ENCODE measurements at places on chromosomes 4 and X.

- no peak for DNase-seq
These were observed 28.0 kb downstream of the JAKMIP1 start for GRCh38 chr4:6172093-6172926.

DNA sequence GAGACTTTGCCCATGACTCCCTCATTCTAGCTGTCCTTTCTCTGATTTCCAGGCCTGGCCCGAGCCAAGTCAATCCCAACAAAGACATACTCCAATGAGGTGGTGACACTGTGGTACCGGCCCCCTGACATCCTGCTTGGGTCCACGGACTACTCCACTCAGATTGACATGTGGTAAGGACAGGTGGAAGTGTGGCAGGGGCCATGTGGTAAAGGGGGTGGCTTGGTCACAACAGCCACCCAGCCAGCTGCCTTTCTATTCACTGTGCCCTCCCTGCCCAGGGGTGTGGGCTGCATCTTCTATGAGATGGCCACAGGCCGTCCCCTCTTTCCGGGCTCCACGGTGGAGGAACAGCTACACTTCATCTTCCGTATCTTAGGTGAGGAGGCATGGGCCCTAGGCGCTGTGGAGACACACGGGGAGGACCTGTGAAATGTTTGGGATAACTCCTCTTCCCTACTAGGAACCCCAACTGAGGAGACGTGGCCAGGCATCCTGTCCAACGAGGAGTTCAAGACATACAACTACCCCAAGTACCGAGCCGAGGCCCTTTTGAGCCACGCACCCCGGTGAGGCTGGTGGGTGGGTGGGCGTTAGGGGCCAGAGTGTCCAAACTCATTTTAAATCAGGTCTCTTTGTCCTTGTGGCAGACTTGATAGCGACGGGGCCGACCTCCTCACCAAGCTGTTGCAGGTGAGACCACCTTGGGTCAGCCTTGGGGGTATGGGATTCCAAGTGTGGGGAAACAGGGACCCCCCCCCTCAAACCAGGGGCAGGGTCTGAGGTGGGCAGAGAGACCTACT, 6.1 kb upstream of the USP11 start:
- no peak for DNase-seq

GRCh38 chr4:76821641-76822040, 76.3 kb downstream of the SOWAHB start:
- no peak for DNase-seq

DNA sequence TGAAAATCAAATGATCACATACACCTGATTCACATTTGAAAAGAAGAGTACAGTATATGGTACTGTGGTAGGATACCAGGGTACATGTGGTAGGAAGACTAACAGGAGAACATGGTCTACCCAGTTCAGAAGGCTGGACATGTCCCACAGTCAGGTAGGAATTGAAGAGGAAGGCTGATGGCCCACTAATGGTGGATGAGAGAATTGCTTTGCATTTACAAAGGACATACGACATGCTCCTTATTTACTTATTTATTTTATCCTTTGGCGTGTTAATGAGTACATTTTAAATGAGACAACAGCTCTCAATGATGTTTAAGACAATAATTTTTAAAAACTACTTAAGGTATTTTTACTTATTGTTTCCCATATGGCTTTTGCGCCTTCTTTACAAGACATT, 106.7 kb upstream of the BMP2K start:
- no peak for DNase-seq

DNA sequence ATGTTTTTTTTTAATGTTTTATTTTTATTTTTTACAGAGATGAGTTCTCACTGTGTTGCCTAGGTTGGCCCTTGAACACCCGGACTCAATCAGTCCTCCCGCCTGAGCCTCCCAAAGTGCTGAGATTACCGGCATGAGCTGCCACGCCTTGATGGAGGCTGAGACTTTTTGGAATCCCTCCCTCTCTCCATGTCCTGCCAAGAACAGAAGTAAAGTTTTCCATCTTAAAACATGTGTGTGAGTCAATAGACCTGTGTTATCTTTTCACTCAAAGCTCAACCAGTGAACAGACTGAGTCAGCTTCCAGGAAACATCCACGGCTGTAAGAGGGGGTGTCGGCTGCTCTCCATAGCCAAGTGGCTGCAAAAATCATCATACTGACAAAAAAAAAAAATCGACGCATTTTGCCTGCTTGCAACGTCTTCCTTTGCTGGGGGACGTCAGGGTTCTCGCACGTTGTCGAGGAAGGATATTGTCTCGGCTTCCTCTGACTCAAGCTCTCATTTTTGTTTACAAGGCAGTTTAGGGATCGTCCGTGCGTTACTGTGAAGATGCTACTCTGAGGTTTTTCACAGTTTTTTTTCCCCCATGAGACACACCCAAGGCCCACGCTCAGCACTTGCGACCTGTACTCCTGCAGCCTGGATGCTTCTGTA, 10.0 kb upstream of the ASMTL start:
- DNase-seq: no peak

GRCh38 chr4:4859325-4859798, at the start of gene MSX1:
Gene MSX1 (plus strand): TSS chr4:4859665. CDS start chr4:4859900, 235 bp downstream.
- peak; percentile 77 for DNase-seq

DNA sequence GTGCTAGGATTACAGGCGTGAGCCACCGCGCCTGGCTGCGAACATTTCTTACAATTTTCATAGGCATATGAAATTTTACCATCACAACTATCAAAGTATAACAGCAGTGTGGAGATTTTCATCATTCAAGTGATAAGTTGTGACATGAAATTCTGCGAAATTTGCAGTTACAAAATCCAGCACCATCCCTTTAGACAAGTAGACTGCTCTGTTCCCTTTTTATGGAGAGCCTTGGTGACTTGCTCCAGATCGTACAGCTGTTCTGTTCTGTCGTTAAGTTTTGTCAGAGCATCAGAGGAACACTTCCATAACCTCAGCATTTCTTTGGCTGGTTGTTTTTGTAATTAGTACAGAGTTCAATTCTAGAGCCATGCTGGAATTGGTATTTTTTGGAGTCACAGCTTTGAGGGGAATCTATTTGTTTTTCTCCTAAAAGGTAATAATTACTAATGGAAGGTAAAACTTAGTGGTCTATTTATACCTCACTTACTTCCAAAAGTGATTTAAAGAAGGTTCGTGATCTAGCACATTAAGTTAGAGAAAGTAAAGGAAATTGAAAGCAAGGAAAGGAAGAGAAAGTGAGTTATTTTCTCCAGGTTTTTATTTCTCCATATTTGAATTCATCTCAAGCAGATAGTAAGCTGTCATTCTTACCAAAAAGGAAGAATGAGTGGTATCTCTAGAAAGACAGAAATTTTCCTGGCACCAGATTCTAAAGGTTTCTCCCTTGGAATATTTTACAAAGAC, 22.1 kb downstream of the ZRSR2 start:
- DNase-seq: no peak

DNA sequence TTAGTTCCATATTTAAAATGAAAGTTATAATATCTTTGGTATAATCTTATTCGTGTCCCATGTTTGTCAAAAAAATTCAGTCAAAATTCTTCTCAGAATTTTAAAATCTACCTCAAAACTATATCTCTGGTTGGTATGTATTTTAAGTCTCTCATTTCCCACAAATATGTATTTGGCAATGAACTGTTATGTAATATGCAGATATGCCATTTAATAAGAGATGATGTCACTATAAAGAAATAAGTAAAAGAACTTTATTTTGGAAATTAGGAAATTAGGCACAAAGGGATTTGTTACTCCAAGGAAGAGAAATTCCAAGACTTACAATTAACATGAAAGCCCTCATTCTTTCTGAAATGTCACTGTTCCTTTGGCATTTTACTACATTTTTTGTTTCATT, 15.3 kb downstream of the SNCA start:
- no peak for DNase-seq

DNA sequence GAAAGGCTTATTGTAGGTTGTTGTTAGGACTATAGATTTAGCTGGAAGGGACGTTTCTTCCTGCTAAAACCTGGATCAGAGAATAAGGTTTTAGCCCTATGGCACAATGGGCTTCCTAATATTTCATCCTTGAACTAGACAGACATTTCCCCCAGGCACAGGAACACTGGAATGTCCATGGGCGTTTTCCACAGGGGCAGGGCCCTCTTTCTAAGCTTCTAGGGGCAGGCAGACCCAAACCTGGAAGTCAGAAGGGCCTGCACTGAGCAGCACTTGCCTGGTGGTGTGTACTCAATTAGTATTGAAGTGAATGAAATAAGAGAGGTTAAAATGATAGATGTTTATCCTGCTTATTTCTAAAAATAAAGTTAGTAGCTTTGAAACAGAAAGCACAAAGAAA, 41.1 kb downstream of the CASP6 start:
- DNase-seq: no peak

- DNase-seq: no peak
These were observed 368.8 kb downstream of the GASK1B start for GRCh38 chr4:157803845-157804521.

GRCh38 chr4:123113155-123113554, 190.8 kb upstream of the NUDT6 start:
- no peak for DNase-seq

DNA sequence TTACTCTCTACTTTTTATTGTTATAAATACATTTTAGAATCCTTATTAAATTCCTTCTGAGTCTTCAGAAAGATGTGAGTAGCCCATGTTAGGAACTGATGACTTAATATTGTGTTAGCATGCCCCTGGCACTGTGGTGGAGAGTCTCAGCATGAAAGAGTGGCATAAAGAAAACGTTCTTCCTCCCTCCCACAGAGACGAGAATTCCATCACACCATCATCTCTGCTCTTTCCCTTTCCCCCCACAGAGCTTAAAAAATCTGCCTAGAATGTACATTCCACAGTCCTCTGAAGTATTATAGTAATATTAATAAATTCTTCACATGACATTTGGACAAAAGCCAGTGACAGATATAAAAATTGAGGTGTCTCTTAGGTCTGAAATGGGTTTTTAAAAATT, 117.8 kb upstream of the DKK2 start:
- DNase-seq: no peak
